ENCODE measurements at places on chromosomes 2 and 18.

GRCh38 chr18:77134611-77135010 is 2.0 kb upstream of the MBP start:
- DNase-seq = no peak

DNA sequence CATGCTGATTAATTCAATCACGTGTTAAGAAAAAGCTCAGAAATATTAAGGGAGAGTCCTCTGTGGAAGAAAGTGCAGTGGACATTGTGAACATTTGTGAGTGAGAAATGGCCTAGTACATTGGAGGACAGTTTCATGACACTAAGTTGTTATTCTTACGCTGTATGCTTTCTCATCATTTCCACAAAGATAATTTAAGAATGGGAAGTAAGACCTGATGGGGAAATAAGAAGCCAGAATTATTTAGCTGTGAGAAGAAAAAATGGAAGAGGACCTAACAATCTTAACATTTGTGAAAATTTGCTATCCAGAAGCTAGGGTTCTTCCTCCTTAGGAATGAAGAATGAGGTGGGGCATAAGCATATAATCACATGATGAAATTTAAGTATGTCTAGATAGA is 15.2 kb upstream of the RAPH1 start:
- no peak for DNase-seq

- DNase-seq = no peak
These were observed 16.8 kb downstream of the EVX2 start for GRCh38 chr2:176066645-176067588.

GRCh38 chr18:60189856-60190255 is 182.7 kb downstream of the MC4R start:
- DNase-seq = no peak

DNA sequence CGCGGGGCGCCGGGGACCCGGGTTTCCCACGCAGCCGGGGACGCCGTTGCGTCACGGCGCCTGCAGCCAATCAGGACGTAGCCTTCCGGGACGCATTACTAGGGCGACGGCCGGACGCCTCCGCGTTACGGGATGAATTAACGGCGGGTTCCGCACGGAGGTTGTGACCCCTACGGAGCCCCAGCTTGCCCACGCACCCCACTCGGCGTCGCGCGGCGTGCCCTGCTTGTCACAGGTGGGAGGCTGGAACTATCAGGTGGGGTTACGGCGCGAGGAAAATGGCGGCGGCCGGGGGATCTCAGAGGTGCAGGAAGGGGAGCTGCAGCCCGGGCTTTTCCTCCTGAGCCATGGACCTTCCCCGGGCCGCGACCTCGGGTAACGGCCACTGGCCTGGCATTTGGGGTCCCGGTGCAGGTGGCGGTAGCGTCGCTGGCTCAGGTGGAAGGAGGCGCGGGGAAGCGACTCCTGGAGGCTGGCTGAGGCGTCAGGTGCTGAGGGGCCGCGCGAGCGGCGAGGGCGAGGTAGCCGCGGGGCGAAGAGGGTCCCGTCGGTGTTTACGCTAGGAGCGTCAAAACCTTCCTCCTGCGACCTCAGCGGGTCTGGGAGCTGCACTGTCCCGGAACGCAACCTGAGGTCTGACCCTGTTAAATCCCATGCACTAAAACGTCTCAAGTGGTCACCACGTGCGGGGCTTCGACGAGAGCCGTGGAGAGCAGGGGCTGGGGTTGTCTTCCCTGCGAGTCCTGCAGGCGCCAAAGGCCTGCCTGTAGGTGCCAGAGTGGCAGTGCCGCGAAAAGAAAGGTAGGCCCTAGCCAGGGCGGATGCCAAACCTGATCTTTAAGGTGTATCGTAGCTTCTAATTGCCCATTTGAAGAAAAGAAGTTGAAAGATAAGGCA is at the start of gene LCLAT1:
Gene LCLAT1 (plus strand): TSS at position 98 of the 897 bp plus-strand sequence. CDS start 78,345 bp downstream, outside the sequence.
- DNase-seq = peak; percentile 69

DNA sequence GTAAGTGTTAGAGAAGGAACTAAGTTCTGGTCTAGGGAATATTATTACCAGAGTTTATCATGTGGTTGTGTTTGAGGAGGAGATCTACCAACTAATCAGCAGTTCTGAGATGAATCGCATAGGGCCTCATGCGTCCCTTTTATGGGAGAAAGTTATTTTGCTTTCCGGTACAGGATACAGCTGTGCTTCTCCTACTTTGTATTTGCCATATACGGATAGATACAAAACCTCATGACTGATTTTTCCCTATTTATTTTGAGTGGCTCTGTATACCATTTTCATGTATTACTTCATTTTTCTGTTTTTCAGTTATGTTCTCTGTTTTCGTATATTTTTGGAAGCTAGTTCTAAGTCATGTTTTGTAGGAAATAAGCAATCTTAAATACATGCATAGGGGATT is 66.8 kb downstream of the ACSL3 start:
- DNase-seq = no peak

GRCh38 chr18:9240270-9240669 is 94.3 kb upstream of the TWSG1 start:
- no peak for DNase-seq

DNA sequence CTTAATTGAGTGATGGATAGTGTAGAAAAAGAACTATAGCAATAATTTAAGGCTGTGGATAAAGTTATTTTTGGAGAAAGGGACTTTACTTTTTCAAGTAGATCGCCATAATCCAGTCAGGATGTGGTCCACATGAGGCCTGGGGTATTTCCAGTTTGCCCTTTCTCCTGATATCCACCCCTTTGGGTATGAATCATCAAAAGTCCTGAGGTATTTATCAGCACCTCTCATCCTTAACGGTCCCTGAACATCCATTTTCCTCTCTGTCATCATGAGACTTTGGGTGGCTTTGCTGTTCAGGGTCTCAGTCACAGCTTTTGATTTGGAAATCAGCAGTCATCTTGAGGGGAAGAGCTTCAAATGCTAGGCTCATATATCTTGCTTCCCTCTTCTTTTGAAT is 39.3 kb upstream of the ELAC1 start:
- DNase-seq = no peak

DNA sequence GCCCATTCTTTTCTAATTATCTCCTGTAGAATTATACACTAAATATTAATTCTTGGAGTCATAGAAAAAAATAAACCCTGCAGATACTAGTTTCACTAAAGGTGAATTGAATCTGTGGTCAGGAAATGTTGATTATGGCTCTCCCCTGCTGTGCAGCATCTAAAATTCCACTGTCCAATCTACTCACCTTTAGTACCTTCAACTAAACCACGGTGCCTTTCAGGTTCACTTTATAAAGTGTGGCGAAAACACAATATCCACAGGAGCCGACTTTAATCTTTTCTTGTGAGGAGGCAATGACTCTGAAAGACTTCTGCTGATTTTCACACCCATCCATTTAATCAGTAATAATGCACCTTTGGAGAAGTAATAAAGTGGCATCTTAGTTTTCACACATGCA is 402.3 kb downstream of the THSD7B start:
- no peak for DNase-seq

DNA sequence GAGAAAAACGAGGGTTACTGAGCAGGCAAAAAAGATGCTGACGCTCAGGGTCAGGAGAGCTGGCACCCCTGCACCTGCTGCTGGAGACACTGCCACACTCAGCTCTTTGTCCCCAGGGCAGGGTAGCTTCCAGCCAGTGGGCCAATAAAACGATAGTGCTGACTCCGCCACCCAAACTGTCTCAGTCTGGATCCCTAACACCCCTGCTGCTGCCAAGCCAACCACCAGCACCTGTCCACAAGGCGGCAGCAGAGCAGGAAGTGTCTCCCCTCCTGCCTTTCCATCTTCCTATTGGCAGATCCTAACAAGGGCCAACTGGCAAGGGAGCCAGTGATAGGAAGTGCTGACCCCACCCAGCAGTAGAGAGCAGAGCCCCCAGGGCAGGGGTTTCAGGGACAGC is 531.5 kb upstream of the SALL3 start:
- DNase-seq = peak; percentile 12

- DNase-seq = no peak
These were observed 114.9 kb upstream of the BCL2L11 start for GRCh38 chr2:111005821-111006220.

DNA sequence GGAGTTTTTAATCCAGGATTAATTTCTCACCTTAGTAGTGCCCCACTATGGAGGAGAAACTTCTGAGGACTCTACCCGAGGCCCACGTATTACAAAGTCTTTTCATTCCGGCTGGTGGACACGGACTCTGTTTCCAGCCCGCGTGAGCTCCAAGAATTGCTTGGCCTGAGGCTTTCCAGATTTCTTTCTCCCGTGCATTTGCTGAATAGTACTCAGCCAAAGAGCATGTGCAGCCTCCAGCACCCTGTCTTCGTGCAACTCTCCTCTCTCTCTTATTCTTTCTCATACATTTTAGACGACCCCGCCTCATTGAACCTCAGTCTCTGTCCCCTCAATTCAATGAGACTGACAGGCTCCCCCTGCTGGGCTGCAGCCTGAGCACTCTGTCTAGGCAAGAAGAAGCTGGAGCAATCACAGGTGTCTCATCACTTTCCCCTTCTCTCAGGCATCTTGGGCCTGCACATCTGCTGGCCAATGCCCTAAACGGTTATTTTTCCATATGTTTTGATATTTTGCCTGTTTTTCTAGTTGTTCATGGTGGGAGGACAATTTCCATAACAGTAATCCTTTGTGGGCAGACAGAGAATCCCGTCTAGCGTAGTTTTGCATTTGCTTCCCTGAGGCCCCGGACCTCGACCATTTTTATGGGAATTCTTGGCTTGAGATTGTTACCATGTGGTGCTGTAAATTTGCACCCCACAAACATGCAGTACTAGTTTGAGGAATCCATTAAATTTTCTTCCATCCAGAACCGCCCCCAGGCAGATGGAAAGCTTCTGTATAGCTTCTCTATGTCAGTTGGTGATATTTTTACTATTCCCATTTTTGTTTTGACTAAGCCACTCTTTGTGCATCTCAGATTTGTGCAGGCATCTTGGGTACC is 50.1 kb upstream of the LPIN2 start:
- DNase-seq = no peak

DNA sequence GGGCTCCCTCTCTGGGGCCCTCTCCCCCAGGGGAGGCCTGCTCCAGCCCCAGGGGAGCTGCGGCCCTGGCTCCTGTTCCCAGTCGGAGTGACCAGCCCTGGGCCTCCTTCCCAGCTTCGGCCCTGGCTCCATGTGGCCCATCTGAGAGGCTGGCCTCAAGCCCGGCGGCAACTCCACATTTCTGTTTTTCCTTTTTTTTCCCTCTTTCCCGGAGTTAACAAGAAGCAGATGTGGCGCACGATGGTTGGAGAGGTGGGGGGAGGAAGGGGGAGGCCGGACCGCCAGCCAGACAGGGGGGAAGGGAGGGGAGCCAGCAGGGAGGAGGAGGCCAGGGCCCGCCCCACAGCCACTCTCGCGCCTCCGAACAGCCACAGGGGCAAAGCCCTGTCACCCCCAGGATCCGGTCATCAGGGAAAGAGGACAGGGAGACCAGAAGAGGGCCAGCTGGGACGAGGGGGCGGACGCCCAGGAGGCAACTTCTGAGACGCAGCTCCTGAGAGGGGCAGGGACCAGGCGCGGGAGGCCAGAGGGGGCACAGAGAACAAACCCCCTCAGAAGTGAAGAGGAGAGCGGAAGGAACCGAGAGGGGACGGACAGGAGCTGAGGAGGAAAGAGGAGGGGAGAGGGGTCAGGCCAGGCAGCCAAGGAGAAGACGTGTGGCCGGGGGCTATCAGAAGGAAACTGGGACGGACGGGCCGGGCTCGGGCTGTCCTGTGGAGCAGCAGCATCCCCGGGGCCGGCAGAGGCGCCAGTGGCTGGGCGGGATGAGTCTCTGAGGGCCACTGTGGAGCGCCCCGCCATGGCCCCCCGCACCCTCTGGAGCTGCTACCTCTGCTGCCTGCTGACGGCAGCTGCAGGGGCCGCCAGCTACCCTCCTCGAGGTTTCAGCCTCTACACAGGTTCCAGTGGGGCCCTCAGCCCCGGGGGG is at the start of gene EMILIN1:
Gene EMILIN1 (plus strand): TSS at position 349 of the 928 bp plus-strand sequence. CDS start 451 bp downstream, at position 800.
- no peak for DNase-seq

DNA sequence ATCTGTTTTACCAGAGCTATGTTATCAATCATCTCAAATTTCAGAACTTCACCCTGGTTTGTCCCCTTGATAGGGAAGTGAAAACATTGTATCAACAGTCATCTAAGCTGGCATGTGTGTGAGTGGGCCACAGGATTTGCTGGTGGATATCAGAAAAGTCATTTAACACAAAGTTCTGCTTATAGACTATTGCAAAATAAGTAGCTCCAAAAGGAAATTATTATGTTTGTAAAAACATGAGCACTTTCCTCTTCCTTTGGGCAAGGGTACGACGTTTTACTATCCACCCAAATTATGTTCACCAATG is 20.7 kb upstream of the COPS8 start:
- no peak for DNase-seq

DNA sequence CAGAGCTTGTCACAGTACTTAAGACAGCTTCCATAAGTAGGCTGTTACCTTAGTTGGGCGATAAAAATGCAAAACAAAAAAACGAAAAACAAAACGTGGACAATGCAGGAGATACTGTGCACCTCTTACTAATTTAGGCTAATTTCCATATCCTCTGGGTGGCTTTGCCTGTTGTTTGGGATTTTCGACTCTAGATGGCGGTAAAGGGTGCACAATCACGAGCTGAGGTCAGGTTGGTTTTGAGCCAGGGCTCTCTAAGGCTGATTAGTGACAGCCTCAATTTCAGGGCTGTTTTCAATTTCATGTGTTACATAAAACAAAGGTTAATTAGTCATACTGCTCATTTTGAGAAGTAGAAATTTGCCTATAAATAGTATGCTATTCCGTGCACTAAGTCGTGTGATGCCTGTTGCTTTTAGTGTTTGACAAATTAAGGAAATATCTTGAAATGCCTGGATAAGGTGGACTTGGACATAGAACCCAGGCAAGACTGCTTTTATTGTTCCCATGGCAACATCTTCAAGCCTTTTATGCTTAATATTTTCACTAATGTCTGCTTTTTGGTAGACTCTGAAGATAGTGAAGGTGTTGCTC is 493.1 kb downstream of the SOCS6 start:
- peak; percentile 69 for DNase-seq

- DNase-seq = no peak
These were observed 22.8 kb upstream of the ADNP2 start for GRCh38 chr18:80086281-80086680.

DNA sequence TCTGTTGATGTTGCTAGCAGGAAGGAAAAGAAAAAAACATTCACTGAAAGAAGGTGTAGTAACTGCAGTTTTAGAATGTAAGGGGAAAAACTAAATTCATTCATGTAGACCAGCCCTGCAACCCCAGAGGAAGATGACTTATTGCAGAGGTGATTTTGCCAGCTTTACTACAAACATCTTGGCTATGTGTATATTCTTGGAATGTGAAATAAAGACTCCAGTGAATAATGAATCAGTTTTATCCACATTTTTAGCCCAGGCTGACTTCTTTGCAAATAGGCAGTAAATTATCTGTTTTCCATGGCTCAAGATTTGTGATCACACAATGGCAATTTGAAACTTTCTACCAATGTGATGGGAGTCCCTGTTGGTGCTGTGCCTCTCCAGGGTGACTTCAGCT is 206.1 kb upstream of the SETBP1 start:
- no peak for DNase-seq

GRCh38 chr2:224417361-224417729 is 15.4 kb upstream of the FAM124B start:
- no peak for DNase-seq

- DNase-seq = no peak
These were observed 84.5 kb upstream of the TLK1 start for GRCh38 chr2:171244970-171245782.
